ENCODE measurements at places on chromosomes 2 and 18.

- no peak for DNase-seq
These were observed 37.2 kb upstream of the HPCAL1 start for GRCh38 chr2:10265329-10266132.

- no peak for DNase-seq
These were observed 26.5 kb upstream of the KCNS3 start for GRCh38 chr2:17851731-17852585.

- no peak for DNase-seq
These were observed 116.3 kb downstream of the BCL11A start for GRCh38 chr2:60437080-60437696.

DNA sequence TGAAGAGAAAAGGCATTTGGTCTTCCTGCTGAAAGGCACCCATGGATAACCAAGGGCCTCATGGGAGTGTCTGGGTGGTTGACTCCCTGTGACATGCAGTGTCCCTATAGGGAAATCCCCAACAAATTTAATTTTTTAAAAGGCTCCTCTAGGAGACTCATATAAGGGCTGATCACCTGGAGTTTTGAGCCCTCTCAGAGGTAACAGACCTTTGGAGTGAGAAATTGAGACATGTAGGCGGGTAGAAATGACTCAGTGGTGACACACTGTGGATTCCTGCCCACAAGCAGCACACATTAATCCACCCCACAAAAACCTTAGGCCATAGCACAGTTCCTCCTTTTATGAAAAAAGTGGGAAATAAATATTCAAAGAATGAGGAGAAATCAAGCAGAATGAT lies 557.0 kb upstream of the CNTNAP5 start:
- no peak for DNase-seq

- DNase-seq, result no peak
These were observed 108.1 kb downstream of the FTCDNL1 start for GRCh38 chr2:199742884-199743283.

GRCh38 chr2:237519506-237520245 lies 32.6 kb downstream of the MLPH start:
- DNase-seq, result no peak

GRCh38 chr2:224449212-224450147 lies 47.6 kb upstream of the FAM124B start:
- DNase-seq, result peak; percentile 16

GRCh38 chr18:76314015-76314414 lies 181.0 kb downstream of the ZNF516 start:
- no peak for DNase-seq

- no peak for DNase-seq
These were observed 78.3 kb downstream of the SMAD4 start for GRCh38 chr18:51108330-51108729.

- DNase-seq, result no peak
These were observed 1696.1 kb upstream of the LRRTM1 start for GRCh38 chr2:82000606-82001005.

DNA sequence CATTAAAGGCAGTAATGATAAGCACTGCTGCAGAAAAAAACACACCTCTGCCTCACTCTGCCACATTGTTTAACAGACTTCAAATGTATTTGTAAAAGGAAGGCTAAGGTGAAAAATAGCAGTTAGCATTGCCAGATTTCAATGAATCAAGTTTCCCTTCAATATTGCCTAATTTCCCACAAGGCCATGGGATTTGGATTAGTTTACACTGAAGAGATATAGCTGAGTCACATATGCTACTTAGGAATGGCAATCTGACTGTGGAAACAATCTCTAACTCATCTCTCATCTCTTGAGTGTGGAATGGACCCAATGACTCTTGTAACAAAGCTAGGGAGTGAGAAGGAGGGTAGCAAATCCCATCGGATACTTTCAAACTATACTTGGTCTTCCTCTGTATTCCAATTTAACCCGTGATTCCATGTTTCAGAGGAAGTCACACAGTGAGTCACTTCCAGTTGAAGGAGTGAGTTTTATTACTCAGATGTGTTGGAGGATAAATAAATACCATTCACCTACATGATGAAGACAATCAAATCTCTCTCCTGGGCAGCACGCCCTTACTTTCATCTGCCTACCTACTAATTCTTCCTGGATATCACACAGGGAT lies 5.1 kb downstream of the B4GALT6 start:
- no peak for DNase-seq

GRCh38 chr2:68125821-68126220 lies 31.9 kb upstream of the PNO1 start:
- DNase-seq, result no peak

DNA sequence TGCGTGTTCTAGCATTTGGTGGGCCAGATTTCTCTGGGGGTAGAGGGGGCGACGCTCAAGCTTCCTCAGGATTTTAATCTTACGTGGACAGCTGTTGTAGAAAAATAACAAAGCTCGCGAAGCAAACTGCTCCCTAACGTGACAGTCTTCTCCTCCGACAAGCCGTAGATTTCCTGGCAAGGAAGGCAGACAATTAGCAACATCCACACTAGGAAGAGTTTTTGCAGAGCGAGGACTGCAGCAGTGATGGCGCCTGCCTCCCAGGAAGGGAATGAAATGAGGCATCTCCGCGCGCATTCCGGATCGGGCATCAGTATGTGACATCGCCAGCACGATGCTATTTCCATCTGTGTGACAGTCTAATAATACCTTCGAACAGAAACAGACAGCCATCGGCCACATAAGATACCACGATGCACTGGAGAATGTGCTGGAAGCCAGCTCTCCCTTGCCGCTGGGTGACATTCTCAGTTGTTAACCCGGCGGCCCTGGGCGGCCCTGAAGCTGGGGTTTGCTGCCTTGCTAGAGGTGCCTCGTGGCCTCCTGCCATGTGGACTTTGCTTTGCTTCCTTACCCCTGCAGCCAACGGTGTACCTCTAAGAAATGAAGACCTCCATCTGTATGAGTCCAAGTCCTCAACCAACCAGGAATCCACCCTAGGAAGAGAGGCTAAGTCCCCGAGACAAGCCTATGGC lies 101.8 kb upstream of the AGAP1 start:
- DNase-seq, result no peak

DNA sequence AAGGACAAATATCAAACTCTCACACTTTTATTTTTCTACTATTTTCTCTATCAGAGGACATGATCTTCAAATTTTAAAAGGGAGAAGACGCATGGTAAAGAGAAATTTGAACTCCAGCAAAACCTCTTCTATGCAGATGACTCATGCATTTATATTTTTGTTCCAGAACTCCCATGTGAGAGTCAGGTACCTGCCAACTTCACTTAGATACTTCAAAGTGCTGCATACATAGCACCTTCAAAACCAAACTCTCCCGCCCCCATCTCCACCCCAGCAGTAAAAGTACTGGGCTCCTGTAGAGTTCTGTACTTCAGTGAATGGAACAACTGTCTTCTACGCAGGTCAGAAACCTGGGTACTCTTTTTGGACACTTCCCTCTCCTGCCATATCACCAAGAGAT lies 398.3 kb downstream of the TGIF1 start:
- no peak for DNase-seq

DNA sequence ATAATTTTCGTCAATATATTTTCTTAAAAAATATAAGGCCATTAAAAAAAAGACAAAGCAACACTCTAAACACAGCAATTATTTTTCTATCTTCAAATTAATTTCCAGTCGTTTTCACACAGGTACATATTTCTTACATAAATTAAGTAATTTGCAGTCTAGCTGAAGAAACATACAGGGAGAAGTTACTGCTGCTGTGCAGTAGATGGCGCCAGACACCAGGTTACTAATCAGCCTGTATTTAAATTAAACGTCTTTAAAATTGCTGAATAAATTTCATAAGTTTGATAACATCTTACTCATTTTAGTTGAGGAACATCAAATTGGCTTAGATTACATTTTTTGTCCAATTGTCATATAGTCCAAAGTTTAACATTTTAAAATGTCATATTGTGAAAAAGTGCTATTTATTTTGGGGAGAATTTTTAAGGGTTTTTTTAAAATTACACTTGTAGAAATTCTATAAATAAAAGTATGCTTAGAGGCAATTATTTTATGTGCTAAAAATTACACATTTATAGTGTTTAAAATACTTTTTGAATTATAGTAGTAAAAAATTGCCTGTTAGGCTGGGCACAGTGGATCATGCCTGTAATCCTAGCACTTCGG lies 88.4 kb downstream of the PMAIP1 start:
- DNase-seq, result peak; percentile 57

DNA sequence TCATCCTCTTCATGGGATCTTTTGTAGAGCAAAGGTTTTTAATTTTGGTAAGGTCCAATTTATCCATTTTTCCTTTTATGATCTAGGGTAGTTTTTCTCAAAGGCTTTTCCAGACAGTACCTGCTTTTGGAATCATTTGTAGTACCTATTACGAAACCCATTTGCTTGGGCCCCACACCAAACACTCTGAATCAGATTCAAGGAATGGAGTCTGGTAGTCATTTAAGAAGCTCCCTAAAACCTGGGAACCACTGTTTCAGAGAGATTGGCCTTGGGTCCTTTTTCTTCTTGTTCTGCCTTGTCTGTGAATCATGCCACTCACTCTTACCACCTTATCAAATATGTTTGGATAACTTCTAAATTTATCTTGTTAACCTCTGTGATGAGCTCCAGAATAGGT lies 40.3 kb downstream of the OSBPL6 start:
- DNase-seq, result no peak

GRCh38 chr2:161658259-161658658 lies 34.0 kb downstream of the SLC4A10 start:
- no peak for DNase-seq

DNA sequence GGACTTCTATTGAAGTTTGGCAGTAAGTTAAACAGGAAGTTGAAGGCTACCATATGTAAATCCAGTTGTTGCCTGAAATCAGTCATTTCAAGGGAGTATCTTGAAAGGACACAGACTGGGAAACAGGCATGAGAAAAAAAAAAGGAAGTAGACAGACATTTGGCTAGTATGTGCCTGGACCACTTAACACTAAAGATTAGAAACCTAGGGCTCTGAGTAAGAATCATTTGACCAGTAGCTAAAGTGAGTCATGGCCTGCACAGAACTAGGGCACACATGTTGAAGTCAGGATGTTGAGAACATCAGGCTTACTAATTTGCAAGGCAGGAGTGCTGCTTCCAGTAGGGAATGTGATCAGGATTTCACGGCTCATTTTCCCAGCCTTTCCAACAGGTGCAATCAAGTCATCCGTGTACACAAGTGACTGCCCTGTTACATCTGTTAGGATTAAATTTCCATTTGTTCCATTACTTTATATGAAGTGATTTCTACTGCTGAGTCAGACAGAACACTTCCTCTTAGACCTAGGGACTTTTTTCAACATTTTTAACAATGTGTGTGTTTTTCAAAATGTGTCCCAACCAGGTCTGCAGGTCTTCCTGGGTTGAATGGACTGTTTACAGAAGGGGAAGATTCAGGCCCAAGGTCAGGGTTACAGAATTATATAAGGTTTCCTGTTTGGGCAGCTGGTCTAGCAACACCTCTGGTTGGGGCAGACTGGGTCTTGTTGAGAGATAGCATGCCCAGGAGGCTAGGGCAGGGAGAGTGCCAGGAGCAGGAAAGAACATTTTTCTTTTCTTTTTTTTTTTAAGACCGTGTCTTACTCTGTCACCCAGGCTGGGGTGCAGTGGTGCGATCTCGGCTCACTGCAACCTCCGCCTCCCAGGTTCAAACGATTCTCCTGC lies 145.6 kb downstream of the TGIF1 start:
- DNase-seq, result peak; percentile 56

DNA sequence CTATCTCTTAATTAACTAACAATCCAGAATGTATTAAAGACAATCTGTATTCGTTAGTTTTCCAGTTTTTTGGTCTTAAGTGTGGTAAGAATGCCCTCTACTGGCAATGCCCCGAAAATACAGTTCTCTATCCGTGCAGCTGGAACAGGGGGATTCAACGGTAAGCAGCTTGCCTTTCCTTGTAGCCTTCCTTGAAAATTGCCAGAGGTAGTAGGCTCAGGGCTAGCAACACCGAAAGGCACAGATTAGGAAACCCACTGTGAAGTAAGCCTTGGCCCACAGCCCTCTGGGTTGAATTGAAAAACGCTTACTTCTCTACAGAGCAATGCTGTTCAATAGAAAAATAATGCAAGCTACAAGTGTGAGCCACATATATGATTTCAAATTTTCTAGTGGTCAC lies 17.1 kb upstream of the VPS4B start:
- DNase-seq, result peak; percentile 52

DNA sequence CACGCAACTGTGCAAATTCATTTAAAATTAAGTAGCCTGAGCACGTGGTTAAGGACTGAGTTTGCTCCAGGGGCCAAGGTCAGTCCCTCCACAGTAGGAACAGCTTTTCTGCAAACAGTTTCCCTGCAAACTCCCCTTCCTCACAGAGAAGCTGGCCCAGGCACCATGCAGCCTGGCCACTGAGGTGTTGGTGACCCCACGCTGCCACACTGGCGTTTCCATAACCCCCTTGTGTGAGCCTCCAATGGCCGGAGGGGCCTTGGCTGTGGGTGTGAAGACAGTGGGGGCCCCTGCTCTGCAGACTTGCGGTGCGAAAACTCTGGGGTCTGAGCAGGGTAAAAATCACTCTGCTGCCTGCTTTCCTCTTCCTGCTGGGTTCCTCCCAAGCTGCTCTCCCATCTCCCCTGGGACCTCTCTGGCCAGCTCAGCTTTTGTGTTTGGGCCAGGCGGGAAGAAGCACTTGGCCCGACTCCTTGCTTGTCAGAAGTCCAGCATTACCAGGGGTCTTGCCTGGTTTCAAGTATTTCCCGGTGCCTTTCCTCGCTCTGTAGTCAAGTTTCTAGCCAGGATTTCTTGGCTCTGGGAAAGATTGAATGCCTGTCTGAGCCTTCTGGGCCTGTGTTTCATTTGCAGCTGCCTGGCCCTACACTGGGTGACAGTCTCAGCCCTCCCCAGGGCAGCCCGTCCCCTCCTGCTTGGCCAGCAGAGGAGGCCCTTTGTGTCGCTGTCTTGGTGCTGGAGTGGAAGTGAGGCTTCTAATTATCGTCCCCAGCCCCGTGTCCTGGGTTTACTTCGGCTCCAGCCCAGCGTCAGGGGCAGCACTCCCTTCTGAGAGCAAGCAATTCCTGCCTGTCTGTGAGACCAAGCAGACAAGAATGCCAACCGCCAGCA lies 131.4 kb upstream of the SLC1A4 start:
- DNase-seq, result no peak

- peak; percentile 50 for DNase-seq
These were observed 97.0 kb downstream of the RNF144A start for GRCh38 chr2:7014174-7014640.

DNA sequence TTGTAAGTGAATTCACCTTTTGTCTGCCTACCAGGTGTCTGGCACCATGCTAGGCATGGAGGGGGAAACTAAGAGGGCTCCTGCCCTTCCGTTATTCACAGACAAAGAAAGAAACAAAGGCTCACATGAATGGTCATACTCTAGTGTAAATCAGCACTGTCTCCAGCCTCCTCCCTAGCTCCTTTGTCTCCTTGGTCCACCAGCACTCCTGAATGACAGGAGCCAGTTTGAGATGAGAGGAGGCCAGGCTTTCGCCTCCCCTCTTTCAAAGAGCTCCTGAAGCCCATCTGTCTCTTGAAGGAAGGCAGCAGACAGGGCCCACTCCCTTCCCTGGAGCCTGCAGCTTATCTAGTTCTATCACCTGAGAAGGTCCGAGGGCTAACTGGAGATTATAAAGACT lies 18.7 kb downstream of the SATB2 start:
- no peak for DNase-seq
